ENCODE measurements at places on chromosomes 3 and 15.

GRCh38 chr3:194962056-194962455, 276.4 kb downstream of the FAM43A start:
- no peak for DNase-seq

DNA sequence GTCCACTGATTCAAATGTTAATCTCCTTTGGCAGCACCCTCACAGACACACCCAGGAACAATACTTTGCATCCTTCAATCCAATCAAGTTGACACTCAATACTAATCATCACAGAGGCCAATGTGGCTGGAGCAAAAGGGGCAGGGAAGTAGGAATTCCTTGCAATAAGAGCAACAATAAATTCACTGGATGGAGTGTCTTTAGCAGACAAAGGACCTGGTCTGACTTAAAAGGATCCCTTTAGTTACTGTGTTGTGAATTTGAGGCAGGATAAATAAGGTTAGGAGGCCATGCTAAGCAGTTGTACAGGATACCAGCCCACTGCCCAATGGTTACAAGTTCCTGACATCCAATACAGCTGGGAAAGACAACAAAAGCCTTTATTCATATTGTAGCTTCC, 12.3 kb upstream of the GFM1 start:
- no peak for DNase-seq

GRCh38 chr3:138038725-138039462, 28.9 kb downstream of the CLDN18 start:
- DNase-seq = no peak

GRCh38 chr15:91050128-91050455, 27.7 kb upstream of the VPS33B start:
- no peak for DNase-seq

- no peak for DNase-seq
These were observed 9.4 kb downstream of the ANO10 start for GRCh38 chr3:43612419-43612818.

DNA sequence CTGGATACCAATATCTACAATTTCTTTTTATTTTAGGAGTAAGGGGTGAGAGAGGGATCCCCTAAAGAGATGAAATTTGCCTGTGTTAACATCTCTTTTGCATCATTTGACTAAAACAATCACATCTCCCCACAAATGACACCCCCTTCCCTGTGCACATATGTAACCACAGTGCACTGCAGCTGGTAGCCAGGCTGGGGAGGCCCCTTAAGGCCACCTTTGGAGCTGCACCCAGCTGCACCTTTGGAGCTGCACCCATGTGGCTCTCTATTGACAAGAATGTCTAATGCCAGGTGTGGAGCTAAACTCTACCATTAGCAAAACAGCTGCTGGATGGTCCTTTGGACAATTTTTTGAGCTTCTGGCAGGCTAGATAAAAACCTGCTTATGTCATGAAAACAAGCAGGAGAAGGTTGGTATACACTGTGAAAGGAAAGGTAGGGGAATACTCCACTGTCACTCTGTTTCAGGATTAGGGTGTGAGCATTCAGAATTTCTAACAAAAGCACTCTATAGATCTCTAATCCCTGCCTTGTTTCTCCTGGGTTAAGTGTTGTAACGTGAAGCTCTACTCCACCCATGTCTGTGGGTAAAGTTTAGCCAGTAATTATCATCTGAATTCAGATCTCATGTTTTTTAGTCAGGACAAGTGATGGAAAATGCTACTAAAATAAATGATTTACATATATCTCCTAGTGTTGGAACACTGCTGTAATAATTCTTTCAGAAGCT, 52.1 kb downstream of the TFG start:
- DNase-seq = no peak

DNA sequence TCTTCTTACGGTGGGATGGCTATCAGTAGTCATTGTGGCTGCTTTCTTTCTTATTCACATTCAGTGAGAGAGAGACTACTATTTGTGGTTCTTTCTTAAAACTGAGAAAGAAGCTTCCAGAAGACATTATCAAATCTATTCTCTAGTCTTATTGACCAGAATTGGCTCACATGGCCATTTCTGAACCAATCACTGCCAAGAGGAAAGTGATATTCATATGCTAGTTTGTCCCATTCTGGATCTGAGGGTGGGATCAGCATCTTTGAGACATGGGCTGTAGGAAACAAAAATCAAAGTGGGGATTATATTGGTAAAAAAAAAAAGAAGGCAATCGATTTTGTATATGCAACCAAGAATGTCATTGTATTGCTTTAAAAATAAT, 106.4 kb upstream of the RASGRP1 start:
- DNase-seq = no peak

DNA sequence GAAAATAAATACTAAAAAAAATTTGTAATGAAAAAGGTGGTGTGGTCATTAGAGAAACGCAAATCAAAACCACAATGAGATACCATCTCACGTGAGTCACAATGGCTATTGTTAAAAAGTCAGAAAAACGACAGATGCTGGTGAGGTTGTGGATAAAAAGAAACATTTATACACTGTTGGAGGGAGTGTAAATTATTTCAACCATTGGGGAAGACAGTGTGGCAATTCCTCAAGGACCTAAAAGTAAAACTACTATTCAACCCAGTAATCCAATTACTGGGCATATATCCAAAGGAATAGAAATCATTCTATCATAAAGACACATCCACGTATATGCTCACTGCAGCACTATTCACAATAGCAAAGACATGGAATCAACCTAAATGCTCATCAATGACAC, 120.3 kb downstream of the MYO9A start:
- no peak for DNase-seq
